ENCODE measurements at places on chromosomes 1 and 21.

GRCh38 chr1:96409087-96409486, 312.5 kb upstream of the PTBP2 start:
- no peaks in the 10 kb centered on the region for H3K27me3 ChIP-seq
- no peaks in the 10 kb centered on the region for H3K4me1 ChIP-seq
- H3K36me3 ChIP-seq = no peaks in the 10 kb centered on the region
- H3K4me3 ChIP-seq = no peak overlapping the region
- no peak overlapping the region for H3K27ac ChIP-seq

- H3K36me3 ChIP-seq = no peaks in the 10 kb centered on the region
- no peak overlapping the region for H3K4me3 ChIP-seq
- no peaks in the 10 kb centered on the region for H3K4me1 ChIP-seq
- H3K27me3 ChIP-seq = no peaks in the 10 kb centered on the region
- no peak overlapping the region for H3K27ac ChIP-seq
Measured at GRCh38 chr1:56094168-56094567, 485.2 kb downstream of the PLPP3 start.

DNA sequence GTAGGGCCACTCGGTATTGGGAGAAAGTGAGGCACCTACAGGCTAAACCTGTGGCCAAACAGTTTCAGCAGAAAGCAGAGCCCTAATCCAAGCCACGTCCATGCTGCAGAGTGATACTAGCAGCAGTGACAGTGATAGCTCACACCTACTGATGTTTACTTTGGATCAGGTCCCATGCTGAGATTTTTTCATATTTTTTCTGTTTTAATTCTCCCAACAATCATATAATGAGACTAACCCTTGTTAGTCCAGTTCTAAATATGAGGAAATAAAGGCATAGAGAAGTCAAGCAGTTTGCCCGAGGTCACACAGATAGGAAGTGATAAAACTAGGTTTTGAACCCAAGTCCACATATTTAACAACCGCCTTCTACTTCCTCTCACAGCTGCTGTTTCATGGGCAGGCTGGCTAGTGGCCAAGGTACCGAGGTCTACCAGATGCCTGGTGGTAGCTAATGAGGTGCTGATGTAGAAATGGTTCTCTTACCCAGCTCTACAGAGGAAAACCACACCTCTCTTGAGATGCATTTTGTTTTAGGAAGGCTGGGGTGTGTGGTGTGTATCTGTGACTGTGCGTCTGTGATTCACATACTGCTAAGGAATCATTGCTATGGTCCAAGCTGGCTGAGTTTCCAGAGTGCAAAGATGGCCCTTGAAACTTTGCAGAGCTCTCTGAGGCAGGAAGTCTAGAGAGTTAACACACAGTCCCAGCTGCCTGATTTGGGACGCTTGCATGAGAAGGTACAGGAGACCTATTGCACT, 80.3 kb upstream of the ARTN start:
- H3K36me3 ChIP-seq = no peaks in the 10 kb centered on the region
- no peak overlapping the region for H3K4me3 ChIP-seq

DNA sequence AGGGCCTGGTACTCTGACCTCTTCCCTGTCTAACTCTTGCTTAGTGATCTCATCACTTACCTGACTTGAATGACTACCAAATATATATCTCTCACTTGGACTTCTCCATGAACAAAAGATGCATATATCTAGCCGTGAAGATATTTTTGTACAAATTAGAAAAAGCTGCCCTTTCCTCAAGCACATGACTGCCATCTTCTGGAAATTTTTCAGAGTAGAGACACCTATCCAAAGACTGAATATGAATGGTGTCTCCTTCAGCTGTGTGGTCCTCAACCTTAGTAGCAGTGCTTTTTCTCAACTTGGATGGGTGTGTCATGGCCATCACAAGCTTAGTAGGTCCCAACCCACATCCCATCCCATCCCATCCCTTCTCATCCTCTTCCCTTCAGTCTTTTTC, 142.3 kb downstream of the DNM3 start:
- H3K4me1 ChIP-seq = no peaks in the 10 kb centered on the region
- no peak overlapping the region for H3K4me3 ChIP-seq
- H3K27ac ChIP-seq = no peak overlapping the region
- no peaks in the 10 kb centered on the region for H3K27me3 ChIP-seq
- no peak for DNase-seq

- H3K27me3 ChIP-seq = no peaks in the 10 kb centered on the region
- H3K4me1 ChIP-seq = no peaks in the 10 kb centered on the region
- no peak for DNase-seq
- no peak overlapping the region for H3K27ac ChIP-seq
- no peak overlapping the region for H3K4me3 ChIP-seq
- no peaks in the 10 kb centered on the region for H3K36me3 ChIP-seq
Measured at GRCh38 chr1:39727221-39727931, 11.3 kb upstream of the PPIE start.

- no peaks in the 10 kb centered on the region for H3K27me3 ChIP-seq
- H3K36me3 ChIP-seq = no peaks in the 10 kb centered on the region
- no peaks in the 10 kb centered on the region for H3K4me1 ChIP-seq
- no peak for DNase-seq
- H3K27ac ChIP-seq = no peak overlapping the region
Measured at GRCh38 chr1:17765444-17766411, 10.6 kb downstream of the ACTL8 start.

GRCh38 chr21:34313116-34313515, 50.7 kb upstream of the KCNE2 start:
- H3K4me1 ChIP-seq = no peaks in the 10 kb centered on the region
- no peaks in the 10 kb centered on the region for H3K27me3 ChIP-seq
- H3K36me3 ChIP-seq = no peaks in the 10 kb centered on the region
- no peak overlapping the region for H3K27ac ChIP-seq

GRCh38 chr1:170556917-170557316, 25.0 kb downstream of the GORAB start:
- H3K4me3 ChIP-seq = no peak overlapping the region
- H3K27ac ChIP-seq = no peak overlapping the region

DNA sequence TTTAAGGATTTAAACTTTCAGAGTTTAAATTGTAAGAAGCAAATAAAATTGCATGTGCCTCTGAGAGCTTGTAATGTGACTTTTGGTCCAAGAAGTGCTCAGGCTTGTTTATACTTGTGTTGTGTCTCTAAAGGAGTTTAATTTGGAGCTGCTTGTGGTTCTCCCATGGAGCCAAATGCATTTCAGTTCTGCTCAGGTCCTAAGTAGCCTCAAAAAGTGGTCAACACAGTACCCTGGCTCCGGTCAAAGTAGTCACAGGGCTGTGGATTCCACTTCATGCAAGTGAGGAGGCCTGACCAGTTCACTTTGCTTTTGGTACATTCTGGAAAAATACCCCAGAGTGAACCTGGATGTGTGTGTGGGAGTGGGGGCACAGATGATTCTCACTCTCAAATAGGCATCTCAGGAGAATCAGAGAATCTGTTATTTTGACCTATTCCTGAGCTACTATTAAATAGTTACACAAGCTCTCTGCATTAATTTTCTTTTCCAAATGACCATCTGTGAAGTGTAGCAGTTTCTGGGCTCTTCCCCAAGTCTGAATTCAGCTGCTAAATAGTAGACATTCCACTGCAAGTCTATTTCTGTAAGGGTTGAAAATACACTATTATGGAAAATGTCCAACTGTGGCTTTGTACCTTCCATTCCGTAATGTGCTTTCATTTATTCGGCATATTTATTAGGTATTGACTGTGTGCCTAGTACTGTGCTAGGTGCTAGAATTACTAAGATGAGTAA, 31.7 kb upstream of the AGO1 start:
- DNase-seq = no peak
- no peak overlapping the region for H3K27ac ChIP-seq
- no peak overlapping the region for H3K4me3 ChIP-seq
- no peaks in the 10 kb centered on the region for H3K27me3 ChIP-seq

DNA sequence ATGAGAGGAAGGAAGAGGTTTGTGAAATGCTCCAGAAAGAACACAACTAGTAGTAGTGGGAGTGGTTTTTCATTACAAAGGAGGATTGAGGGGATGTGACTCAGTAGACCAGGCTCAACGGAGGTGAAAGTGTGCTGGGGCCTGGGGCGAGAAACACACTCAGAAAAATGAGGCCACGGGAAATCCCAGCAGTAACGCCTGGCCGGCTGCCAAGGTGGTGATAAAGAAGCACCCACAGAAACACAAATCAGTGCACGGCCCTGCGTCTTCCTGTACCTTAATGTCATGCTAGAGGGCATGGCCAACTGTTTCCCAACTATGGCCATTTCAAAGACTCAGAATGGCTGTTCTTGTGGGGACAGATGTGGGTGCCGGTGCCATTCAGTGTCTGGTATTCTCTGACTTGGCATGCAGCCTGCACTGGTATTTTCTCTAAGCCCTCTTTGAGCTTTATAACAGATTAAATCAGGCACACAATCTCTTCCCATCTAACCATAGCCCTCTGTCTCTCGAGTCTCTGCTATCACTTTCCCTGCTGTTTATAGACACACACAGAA, 38.2 kb downstream of the URB2 start:
- H3K4me3 ChIP-seq = no peak overlapping the region
- H3K36me3 ChIP-seq = no peaks in the 10 kb centered on the region
- no peaks in the 10 kb centered on the region for H3K4me1 ChIP-seq
- no peak for DNase-seq
- no peaks in the 10 kb centered on the region for H3K27me3 ChIP-seq
- H3K27ac ChIP-seq = no peak overlapping the region
